ENCODE measurements at places on chromosomes 3 and 15.

DNA sequence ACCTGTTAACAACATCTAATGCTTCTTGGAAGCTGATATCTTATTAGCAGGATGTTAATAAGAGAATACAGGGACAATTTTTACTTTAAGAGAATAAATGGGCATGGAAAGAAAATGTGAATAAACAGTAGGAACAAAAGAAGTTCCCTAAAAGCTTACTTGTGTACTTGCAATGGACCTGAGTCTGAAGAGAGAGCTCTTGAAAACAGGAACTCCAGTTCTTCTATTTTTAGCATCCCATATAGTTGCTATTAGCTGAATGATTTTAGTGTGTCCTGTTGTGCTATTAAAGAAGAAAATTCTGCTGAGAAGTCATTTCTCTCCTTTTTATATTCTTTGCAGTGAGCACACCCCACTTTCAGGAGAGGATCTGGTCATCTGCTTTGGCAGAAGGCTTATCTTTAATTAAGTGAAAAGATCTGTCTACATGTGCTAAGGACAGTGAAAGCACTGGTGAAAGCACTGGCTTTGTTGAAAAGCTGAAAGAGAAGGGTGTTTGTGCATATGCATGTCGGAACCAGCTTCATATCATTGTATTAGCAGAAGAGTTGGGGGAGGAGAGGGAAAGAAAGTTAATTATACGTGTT lies 1.4 kb upstream of the ST3GAL6 start:
- DNase-seq = no peak

- no peak for DNase-seq
Measured at GRCh38 chr15:100942656-100943425, 23.7 kb downstream of the LRRK1 start.

DNA sequence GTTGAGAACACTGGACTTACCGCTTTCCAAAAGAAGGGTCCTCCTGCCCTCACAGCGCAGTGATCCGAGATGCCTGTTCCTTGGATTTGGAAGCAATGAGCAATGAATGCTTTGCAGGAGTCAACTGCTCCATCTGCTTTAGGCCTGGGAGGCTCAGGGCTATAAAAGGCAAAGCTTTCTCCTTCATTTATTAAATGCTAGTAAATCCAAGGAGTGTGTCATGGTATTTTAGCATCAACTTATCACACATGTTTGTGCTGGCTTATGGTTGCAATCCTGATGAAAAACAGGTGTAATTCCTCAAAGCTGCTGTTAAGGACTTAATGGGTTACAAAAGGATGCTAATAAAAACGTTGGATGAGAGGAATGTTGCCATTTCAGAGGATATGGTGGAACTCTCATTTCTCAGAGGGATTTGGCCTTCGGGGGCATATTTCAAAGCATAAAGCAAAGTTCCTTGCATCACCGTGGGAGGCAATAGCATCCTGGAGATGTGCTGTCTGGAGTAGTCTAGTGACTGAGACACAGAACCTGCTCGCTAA lies 158.5 kb upstream of the TPM1 start:
- DNase-seq = no peak

GRCh38 chr3:71369701-71370391 lies 213.7 kb downstream of the FOXP1 start:
- no peak for DNase-seq

- no peak for DNase-seq
Measured at GRCh38 chr3:142597906-142598305, 1.7 kb downstream of the PLS1 start.

DNA sequence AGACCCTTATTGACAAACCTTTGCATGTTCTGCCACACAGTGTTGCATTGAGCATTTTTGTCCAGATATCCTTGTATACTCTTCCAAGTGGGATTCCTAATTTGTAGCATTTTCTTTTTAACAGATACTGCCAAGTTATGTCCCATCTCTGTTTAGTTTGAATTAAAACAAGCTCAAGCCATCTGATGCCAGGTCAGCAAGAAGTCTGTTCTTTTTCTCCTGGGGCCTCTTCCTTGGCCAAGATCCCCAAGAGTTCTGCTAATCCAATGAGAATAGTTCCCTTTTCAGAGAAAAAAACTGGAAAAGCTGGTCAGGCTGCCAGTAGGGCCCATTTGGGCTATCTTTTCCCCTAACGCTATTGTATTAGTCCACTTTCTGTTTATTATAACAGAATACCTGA lies 29.8 kb downstream of the GLDN start:
- DNase-seq = no peak

GRCh38 chr3:195821403-195822130 lies 9.8 kb upstream of the MUC4 start:
- DNase-seq = no peak
